ENCODE measurements at places on chromosomes 12 and 14.

GRCh38 chr14:94423453-94424056, 29.0 kb downstream of the SERPINA11 start:
- DNase-seq = peak; percentile 91

GRCh38 chr14:90354551-90355298, 23.0 kb upstream of the NRDE2 start:
- DNase-seq = no peak

GRCh38 chr14:92897922-92898565, 24.9 kb upstream of the CHGA start:
- peak; percentile 19 for DNase-seq

DNA sequence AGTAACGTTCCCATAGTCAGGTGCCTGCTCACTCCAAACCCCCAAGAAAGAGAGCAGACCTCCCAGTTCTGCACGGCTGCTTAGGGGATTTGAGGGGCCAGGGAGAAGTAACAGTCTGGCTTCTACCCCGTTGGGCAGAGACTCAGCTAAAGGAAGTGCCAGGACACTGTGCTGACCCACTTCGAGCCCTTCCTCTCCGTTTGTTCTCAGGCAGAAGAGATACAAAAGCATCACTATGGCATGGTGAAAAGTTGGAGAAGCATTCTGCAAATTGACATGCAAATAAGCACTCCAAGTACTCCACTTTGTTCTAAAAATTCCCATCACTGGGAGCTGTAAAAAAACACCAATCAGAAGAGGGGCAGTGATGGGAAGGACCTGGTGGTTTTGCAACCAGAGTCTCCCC, 239.1 kb downstream of the EGLN3 start:
- DNase-seq = no peak

GRCh38 chr14:73312687-73313086, 75.4 kb downstream of the PAPLN start:
- DNase-seq = no peak

DNA sequence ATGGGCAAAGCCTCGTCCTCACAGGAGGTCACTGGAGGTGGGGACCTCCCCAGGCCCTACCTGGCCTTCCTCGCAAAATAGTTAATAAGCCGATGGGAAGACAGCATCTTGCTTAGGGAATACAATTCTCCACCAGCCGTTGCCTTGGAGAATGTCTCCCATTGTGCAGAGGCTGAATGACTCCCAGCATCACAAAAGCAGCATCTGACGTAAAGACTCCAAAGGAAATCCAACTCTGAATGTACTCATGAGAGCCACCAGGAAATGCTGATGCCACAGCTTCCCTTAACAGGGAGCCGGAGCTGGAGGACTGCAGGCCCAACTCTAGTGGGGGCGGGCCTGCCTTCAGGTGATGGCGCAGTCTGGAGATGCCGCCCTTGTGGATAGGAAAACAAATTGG, 15.5 kb downstream of the CCDC63 start:
- DNase-seq = no peak

GRCh38 chr12:84134797-84135366, 777.7 kb downstream of the SLC6A15 start:
- DNase-seq = no peak

DNA sequence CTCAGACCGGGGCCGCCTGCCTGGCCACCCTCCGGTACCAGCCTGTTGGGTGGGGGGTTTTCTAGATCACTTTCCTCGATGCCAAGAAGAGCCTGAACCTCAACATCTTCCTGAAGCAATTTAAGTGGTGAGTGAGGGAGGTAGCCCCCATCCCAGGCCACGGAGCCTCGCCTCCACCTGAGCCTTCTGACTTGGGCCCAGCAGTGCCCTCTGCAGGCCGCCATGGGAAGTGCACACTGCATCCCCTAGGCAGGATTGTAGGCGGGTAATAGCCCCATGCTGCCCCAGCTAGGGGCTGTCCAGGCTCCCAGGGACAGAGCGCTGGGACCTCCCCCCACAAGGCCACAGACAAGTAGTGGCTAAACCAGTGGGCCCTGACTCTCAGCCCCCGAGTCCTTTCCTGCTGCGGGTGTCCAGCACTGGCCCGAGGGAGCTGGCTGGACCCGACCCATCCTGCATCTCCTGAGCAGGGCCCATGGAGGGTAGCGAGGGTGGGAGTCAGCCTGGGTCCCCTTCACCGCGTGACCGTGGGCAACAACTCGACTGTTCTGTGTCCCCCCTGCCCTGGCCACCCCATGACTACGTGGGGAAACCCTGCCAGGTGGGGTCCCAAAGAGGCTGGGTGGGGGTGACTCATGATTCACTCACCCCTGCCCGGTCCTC, 15.3 kb upstream of the ADSS1 start:
- peak; percentile 81 for DNase-seq

DNA sequence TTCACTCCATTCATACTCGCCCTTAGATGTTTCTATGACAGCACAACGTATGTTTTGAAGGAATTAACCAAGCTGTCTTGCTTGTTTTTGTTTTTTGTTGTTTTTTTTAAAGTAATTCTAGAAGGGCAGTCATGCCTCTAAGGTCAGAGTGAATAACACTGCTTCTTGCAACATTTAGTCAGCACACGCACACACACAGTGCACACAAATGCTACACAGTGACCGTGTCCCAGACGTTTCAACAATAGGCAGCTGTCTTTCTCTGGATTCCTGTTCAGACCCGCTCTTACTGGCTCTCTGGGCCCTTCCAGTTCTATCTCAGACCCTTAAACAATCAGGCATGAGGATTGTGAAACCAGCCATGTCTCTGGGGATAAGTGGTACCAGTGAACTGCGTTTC, 351.0 kb upstream of the FKBP4 start:
- DNase-seq = no peak

DNA sequence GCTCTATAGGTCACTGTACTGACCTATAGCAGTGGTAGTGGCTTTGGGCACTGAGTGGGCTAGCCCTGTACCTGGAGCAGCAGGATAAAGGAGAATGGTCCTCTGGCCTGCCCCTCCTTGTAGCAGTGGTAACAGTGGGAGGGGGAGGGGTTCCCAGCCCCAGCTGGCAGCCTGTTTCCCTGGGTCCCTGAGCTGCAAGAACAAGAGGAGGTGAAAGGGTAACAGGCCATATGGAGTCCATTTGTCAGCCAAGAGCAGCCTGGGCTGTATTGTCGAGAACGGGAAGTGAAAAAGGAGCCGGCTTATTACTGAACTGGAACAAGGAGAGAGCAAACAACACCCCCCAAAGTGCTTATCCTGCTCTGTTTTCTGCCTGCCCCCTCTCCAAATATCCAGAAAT, 73.8 kb upstream of the SRSF5 start:
- DNase-seq = peak; percentile 71

- peak; percentile 85 for DNase-seq
These were observed 58.3 kb upstream of the EEA1 start for GRCh38 chr12:92987362-92987761.

GRCh38 chr14:67411820-67412421, at the start of gene PLEK2:
PLEK2 (minus strand) TSS chr14:67412165; CDS start chr14:67412059, 106 bp downstream.
- DNase-seq = peak; percentile 50

GRCh38 chr12:89058402-89058801, 293.9 kb downstream of the DUSP6 start:
- DNase-seq = no peak

DNA sequence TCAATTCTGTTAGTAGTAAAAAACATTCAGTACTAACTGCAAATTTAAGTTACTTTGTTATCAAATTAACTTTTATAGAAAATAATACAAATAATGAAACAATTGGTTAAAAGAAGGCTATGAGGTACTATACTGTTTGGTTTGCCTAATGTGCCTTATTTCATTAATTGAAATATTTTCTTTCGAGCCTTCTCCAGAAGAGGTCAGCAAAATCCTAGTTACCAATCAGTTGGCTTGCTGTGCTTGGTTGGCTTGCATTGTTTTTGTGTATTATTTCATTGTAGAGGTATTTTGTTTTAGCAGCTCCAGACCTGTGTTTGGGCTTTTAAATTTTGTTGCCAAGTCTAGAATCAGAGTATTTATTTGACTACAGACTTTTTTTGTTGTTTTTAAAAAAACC, 68.5 kb downstream of the AEBP2 start:
- no peak for DNase-seq
